ENCODE measurements at places on chromosomes 4 and X. TPM values are rescaled to one million over a fixed set of nuclear protein-coding genes. Genes with fewer than 3 reads are reported as not detected.

Gene RS1
- not detected for total RNA-seq

Gene NAA11
- not detected for total RNA-seq

Gene CLDN34
- total RNA-seq = not detected

Gene CLTRN
- total RNA-seq = 0.20 TPM

Gene TGIF2LX
- not detected for total RNA-seq

Gene MRFAP1L1
- total RNA-seq = 29.7 TPM

Gene CFAP299
- total RNA-seq = 2.7 TPM

Gene MID2
- 12.9 TPM for total RNA-seq

Gene SMIM31
- not detected for total RNA-seq

Gene MAGEA9B
- total RNA-seq = not detected

Gene PNCK
- total RNA-seq = not detected

Gene SEPTIN6
- 2.9 TPM for total RNA-seq

Gene MECP2
- total RNA-seq = 18.2 TPM

Gene GUCY1A1
- under 0.01 TPM for total RNA-seq

Gene SSX2B
- total RNA-seq = not detected

Gene GRIA2
- not detected for total RNA-seq

Gene DMD
- total RNA-seq = 1.8 TPM

Gene DDIT4L
- 12.9 TPM for total RNA-seq

Gene PGRMC2
- total RNA-seq = 15.1 TPM

Gene SSX4
- not detected for total RNA-seq

Gene KLB
- not detected for total RNA-seq

Gene PCDH7
- total RNA-seq = 2.7 TPM

Gene SYP
- 0.37 TPM for total RNA-seq

Gene PPID
- 15.1 TPM for total RNA-seq

Gene NXF2B
- total RNA-seq = not detected

Gene RTL3
- not detected for total RNA-seq

Gene PPP4R3C
- not detected for total RNA-seq

Gene SLC2A9
- 0.78 TPM for total RNA-seq

Gene PASD1
- total RNA-seq = not detected

Gene TLR6
- total RNA-seq = 3.1 TPM

Gene ADH7
- not detected for total RNA-seq

Gene PPP3CA
- 43.4 TPM for total RNA-seq

Data from subcutaneous preadipocyte (primary cell).